ENCODE measurements at places on chromosomes 7 and 10.

DNA sequence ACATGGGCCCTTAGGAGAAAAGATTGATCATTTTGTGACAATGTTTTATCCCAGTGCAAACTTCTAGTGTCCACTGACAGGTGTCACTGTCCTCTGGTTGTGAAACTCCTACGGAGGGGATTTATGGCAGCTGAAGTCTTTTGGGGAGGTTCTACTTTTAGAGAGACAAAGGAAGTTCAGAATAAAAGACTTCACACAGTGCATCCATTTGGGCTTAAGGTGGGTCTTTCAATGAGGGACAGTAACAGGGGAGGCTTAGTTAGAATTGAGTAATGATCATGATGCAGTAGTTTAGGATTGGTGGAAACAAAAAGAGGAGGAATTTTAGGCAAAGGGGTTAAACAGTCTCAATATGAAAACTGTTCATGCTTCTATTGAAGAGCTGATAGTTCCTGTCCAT is 501.1 kb upstream of the NRP1 start:
- no peak for DNase-seq

GRCh38 chr10:45093945-45094344 is 93.2 kb downstream of the ZNF22 start:
- no peak for DNase-seq

DNA sequence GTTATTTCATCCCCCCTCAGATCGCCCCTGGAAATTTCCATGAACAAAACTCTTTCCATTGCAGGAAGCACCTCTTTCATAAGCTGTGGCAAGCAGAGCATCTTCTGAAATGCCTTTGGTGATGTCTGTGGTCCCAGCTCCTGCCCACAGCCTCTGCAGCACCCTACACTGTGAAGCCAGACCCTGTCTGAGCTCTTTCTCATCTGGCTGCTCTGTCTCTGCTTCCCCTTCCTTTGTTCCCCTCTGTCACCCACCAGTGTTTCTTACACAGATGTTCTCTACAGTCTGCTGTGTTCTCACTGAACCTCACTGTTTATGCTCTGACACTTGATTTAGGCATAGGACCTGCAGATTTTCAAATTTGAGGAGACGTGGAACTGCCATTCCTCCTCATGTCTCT is 1.9 kb upstream of the TAS2R39 start:
- no peak for DNase-seq

GRCh38 chr10:9253121-9253520 is 1198.6 kb downstream of the GATA3 start:
- no peak for DNase-seq

GRCh38 chr7:10889266-10889898 is 84.3 kb upstream of the PHF14 start:
- DNase-seq, result peak; percentile 1

DNA sequence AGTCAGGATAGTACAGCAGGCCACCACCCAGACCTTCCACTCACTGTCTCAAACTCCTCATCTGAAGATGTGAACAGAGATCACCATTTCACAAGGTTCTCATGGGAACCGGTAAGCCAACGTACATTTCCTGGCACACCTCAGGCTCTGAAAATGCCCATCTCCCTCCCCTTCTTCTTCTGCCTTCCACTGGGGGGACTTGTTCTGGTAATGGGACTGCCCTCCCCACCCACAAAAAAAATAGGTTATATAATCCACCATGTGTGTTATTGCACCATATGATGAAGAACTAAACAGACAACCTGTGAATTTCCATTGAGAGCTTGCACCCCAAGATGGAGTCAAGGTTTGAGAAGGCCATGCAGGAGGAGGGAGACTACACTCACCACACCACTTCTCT is 42.1 kb upstream of the IKZF1 start:
- no peak for DNase-seq

GRCh38 chr10:50937230-50937907 is 51.9 kb upstream of the A1CF start:
- no peak for DNase-seq

DNA sequence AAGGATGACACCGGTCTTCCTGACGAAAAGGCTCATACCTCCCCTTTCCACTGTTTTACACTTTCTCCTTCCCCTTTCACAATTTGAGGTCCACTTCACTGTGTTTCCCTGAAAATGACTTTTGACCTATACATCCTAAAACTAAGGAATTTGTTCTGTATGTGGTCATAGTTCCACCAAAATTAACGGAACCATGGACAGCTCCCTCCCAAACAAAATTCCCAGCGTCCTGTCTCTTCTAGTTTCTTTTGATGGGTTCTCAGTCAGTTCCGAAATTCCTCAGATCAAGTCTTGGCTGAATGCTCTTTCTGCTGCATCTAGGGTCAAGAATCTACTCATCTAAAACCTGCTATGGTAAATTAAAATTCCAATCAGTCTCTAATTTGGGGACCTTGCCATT is 1191.9 kb downstream of the CNTNAP2 start:
- no peak for DNase-seq

DNA sequence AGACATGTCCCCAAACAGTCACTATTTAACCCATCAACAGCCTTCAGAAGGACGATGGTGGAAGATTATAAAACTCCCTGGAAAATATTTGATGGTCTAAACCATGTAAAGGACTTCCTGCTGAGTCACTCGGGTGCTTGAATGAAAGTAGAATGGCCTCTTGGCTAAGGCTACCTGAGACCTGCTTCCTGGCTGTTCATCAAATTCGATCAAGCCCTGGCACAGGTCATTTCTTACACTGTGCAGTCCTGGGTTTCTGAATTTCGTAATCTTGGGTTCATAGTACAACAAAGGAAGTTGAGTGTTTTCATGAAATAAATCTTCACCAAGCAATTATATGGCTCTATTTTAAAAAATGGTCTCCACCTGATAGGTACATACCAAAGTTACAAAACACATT is 260.3 kb upstream of the RNF32 start:
- no peak for DNase-seq

DNA sequence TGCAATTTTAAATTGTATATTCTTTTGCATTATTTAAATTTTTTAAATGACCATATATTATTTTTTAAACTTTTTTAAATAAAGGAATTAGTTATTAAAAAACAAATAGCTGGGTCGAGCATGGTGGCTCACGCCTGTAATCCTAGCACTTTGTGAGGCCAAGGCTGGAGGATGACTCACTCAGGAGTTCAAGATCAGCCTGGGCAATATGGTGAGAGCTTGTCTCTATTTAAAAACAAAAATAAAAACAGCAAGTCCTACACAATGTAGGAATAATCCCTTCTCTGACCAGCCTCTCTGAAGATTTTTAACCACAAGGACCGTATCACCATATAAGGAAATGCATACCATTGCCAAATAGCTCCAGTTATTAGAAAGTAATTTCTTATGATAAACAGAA is 19.6 kb downstream of the NOC3L start:
- no peak for DNase-seq

- DNase-seq, result no peak
Observed at GRCh38 chr7:117489016-117489415, 9.2 kb downstream of the CFTR start.

- no peak for DNase-seq
Observed at GRCh38 chr10:76736392-76736791, 901.2 kb downstream of the KCNMA1 start.

GRCh38 chr7:78265071-78265470 is 466.5 kb downstream of the PHTF2 start:
- DNase-seq, result no peak

DNA sequence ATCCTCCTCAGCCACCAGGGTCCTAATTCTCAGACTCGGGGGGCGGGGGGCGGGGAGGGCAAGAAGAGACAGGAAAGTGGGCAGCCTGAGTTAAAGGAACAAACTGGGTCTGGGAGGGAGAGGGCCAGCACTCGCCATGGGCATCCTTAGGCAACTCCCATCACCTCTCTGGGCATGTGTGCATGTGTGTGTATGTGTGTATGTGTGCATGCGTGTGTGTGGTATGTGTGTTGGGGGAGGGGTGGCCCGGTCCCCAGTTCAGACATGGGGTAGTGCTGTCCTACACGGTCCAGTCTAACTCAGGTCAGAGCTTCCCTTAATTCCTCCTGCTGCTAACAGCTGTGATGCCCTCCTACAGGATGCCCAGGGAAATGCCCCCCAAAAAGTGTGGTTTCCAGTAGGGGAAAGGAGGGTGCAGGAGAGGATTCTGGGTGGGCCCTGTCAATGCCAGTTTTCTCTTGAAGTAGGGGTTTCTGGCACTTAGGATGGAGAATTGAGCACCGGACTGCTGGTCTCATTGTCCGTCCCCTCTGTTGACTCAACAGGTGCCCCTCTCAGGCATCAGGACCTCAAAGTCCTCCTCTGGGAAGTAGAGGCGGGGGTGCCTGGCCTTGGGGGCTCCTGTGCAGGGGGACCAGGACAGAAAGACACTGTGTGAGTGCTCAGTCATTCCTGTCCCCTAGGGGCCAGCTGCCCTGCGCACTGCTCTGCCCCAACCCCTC is 15.1 kb upstream of the ZMIZ1 start:
- DNase-seq, result no peak

GRCh38 chr10:73743327-73743904 is 756 bp upstream of the SEC24C start:
- no peak for DNase-seq

DNA sequence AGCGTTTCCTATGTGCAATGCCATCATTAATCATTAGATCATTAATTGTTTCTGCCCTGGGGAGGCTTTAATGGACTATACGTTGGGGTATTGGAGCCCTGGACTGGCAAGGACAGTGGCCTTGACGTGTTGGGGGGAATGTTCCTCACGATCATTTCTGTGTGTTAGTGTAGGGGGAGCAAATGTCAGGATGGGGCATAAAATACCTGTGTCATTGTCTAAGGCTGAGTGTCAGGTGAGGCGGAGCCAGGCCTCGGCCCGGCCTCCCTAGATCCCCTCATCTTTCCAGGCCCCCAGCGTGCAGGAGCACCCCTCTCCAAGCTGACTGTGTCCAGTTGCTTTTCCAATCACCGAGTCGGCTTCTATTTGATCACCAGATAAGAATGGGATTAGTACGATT is 346.4 kb upstream of the SHH start:
- DNase-seq, result no peak

- DNase-seq, result no peak
Observed at GRCh38 chr7:94253686-94254085, 141.0 kb upstream of the COL1A2 start.

DNA sequence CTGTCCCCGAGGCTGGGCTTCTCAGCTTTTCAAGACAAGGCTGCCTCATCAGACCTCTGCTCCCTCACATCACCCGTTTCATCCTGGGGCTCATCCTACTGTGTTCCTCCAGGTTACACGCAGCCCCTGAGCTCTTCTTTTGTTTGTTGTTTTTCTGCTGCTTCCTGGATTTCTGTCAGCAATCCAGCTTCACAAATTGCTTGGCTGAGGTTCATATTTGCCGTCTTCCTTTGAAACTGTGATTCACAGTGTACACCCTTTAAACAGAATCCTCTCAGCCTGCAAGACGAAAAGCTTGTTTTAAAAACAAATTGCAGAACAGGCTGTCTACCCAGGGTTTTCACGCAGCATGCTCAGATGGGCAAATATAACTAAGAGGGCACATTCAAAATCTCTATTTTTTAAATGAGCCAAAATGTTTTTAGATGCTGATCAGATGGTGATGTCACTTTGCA is 39.1 kb upstream of the PARD3 start:
- DNase-seq, result no peak

GRCh38 chr10:129741280-129741977 is 222.6 kb downstream of the EBF3 start:
- no peak for DNase-seq

GRCh38 chr10:32337350-32337749 is 9.6 kb downstream of the EPC1 start:
- DNase-seq, result no peak

GRCh38 chr10:106935978-106936451 is 228.5 kb downstream of the SORCS1 start:
- no peak for DNase-seq

- DNase-seq, result no peak
Observed at GRCh38 chr7:41038211-41038610, 664.7 kb downstream of the INHBA start.

DNA sequence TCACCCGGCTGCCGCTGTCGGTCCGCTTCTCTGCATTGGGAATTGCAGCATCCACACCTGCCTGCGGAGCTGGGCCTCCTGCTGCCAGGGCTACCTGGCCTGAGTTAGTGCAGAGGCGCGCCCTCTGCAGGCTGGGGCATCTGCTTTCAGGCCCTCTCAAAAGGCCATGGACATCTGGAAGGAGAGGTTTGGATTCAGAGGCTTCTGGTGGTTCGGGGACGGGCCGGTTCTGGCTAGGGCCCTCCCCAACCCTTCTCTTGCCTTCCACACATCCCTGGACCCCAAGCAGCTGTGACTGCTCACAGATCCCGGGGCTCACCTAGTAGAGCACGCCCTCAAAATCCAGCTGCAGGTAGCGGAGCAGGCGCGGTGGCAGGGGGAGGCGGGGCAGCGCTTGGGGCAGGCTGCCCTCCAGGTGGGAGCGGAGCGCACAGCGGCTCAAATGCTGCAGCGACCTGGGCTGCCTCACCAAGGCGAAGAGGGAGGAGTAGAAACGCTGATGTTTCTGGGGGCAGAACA is 8.4 kb upstream of the GBX1 start:
- no peak for DNase-seq

GRCh38 chr7:16652240-16652583 is 6.2 kb downstream of the BZW2 start:
- DNase-seq, result no peak

DNA sequence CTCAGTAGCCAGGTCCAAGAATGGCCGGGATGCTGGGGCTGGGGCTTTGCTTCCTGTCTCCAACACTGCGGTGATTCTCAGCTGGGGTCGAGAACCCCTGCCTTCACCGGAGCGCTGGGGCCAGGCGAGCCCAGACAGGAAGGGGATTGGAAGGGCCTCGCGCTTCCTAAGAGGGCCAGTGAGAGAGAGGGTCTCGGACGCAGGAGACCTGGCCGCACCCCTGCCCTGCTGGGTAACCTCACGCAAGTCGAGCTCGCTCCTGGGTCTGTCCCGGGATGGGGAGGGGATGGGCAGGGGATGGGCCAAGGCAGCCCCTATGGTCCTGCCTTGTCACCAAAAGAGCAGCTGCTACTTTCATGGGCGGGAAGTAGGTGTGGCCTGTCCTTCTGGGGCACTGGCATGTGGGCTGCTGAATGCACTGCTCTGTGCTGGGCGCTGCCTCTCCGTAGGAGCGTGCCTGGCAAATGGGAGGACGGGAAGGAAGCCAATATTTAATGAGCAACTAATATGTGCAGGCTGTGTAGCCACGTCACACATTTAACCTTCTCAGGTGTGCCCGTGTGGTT is 20.0 kb downstream of the KCNK18 start:
- DNase-seq, result no peak

- DNase-seq, result no peak
Observed at GRCh38 chr7:2446676-2447075, 29.5 kb downstream of the GRIFIN start.

DNA sequence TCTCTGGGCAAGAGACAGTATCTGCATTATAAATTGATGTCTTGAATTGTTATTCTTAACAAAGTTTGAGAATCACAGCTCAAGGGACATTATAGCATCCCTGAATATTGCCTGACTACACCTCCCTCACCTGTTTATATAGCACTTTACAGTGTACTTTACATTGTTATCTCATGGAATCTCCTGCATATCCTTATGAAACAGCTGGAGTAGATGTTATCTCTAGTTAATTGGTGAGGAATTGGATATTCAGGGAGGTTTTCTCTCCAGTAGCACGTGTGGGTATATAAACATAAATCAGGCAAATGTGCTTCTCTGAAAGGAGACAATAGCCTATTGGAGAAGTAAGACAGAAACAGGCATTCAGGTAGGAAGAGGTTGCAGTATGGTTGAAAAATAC is 117.2 kb downstream of the SRI start:
- no peak for DNase-seq
